ENCODE measurements at places on chromosomes 12 and 14.

DNA sequence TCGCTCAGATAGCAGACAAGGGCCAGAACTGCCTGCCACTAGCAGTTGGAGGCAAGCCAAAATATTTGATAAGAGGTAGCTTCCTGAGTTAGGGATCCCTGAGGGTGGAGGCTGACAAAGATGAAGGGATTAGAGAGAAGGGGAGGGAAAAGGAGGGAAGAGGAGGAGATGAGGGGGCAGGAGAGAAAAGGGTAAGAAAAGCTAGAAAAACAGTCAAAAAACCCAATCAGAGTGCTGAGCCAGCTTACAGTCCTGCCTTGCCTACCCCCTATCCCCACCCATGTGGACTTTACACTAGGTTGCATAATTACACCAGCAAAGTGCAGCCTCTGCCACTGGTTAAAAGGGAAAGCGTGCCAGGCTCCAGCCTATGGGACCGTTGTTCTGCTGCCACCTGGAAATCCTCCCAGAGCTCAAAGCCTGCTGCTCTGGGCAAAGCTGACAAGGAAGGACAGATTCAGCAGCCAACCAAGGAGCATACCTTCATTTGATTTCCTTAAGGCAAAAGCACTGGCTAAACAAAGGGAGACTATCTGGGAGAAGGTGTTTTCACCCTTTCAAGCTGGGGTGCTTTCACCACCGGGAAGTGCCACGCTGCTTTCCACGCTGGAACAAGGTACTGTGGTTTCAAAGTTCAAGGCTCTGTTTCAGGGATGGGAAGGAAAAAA, 3.8 kb upstream of the NUMB start:
- DNase-seq = no peak

DNA sequence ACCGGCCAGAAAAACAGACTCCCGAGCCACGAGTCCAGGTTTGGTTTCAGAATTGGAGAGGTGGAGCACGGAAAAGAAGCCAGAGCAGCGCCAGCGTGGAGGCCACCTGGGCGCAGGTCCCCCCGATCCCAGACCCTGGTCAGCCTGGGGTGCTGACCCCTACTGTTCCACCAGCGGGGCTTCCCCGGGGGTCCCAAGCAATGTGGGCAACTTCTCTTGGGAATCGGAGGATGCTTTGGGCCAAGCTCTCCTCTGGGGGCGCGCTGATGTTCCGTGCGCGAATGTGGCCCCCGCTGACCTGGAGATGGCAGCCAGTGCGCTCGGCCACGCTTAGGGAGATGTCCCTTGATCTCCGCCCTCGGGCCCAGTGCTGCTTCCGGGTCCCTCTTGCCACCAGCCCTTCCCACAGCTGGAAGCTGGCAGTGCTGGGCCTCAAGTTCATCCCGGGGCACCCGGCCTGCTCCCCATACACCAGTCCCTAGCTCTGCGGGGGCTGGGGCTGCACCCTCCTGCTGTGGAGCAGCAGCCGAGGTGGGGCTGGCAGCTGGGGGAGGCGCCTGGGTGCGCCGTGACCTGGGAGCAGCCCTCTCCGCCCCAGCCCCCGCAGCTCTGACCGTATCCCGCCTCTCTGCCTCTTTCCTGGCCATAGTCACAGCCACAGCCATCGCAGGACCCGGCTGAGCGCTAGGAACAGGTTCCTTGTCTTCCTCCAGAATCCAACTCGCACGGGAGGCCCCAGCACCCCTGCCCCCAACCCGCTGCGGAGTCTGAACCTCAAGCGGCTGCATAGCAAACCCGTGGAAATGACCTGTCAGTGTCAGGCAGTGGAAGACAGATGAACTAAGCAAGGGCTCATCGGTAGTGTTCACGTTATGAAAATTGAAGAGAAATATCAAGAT, 91.2 kb downstream of the RCOR1 start:
- no peak for DNase-seq

DNA sequence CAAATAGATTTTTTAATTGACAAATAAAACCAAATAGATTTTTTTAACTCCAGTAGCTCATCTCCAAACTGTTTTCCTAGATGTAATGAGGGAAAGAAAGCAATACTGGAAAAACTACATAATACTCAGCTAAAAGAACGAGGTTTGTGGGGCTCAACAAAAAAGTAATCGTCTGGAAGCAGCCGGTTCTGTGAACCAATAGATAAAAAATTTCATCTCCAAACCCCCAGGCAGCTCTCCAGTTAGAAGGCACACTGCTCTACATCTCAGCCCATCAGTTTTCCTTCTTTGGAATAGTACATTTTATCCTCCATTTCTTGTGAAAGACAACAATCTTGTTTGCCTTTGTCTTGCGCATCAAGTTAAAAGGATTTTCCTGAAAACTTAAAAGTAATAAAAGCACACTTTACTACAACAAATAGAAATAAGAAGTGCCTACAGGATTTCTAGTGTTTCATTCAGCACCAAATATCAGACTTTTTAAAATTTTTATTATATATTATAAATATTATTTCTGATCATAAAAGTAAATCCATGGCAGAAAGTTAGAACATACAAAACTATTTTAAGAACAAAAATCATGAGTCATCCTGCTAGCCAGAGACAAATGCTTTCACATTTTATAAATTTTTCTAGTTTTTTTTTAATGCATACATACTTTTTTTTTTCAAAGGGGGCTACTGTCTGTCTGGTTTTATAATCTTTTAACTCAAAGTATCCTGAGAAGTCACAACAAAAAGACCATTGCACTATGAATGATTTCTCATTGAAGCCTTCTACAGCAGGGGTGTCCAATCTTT, 67.7 kb downstream of the EPS8 start:
- no peak for DNase-seq

- DNase-seq = no peak
Measured at GRCh38 chr12:31518680-31519227, 72.2 kb downstream of the DENND5B start.

GRCh38 chr12:118328486-118329330, 44.0 kb downstream of the TAOK3 start:
- DNase-seq = no peak

DNA sequence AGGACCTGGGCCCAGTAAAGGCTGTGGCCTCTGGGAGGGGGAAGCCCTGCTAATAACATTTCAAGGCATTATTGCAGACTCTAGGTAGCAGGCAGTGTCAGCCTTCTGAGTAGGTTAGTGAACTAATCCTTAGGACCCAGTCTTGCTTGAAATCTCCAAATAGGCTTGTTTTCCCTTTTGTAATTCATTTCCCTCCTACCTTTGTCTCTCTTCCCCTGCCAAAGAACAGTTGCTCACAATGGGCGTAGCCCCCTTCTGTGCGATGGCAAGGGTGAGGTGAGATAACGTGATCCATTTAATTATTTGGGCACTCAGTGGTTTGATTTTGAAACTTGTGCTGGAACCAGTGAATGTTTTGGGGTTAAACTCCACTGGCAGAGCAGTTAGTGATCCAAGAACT, 10.9 kb downstream of the PELI2 start:
- DNase-seq = no peak

DNA sequence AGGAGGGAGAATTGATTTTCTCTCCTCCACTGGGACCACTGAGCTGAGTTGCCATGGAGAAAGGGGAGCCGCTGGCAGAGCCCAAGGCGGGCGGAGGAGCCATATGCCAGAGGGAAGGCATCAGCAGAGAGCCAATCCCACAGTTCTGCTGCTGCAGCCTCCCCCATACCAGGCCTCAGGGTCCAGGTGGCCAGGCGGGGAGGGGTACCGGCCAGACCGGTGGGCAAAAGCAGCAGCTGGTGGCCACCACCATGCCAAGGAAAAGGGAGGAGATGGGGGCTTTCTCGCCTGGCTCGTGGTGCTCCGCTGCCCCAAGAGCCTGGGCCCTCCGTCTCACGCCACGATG, 72.8 kb downstream of the PITPNM2 start:
- no peak for DNase-seq

- no peak for DNase-seq
Measured at GRCh38 chr14:35553808-35554207, 19.8 kb downstream of the INSM2 start.

GRCh38 chr12:72077111-72077820, 138.6 kb downstream of the TPH2 start:
- no peak for DNase-seq

DNA sequence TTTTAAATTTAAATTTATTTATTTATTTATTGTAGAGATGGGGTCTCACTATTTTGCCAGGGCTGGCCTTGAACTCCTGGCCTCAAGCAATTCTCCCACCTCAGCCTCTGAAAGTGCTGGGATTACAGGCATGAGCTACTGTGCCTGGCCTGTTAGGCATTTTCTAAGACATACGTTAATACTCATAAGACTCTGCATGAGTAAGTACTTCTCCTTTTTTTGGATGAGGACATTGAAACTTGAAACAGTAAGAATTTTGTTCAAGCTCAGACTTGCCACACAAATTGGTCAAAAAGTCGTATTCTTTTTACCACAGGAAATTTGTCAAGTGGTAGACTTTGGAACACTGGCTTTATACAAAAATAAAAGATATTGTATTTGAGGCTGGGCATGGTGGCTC, 187.4 kb upstream of the RASSF8 start:
- DNase-seq = no peak

DNA sequence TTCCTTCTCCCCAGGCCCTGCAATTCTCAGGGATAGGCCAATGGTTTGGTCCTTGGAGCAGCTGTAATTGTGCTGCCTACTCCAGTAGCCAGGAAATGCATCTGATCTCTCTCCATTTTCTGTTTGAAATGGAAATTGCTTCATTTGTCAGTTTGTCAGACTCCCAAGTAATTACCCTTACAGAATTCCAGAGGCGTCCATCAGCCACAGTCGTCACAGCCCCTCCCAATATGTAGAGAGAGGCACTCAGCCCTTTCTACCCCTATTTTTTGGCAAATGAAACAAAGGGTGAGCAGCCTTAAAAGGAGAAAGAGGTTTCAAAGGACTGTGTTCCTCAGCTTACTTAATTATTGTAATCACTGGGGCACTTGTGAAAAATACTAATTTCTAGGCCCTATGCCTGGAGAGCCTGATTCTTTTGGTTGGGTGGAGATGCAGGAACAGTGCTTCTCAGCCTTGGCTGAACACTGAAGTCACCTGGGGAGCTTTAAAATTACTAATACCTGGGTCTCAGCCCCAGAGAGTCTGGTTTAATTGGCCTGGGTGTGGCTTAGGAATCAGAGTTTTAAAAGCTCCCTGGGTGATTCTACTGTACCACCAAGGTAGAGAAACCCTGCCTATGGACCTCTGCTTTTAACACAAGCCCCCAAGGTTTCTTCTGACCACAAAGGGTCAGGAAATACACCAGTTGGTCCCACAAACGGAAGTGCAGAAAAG, 190.0 kb downstream of the EMP1 start:
- DNase-seq = no peak

GRCh38 chr12:110927546-110927945, 7.2 kb upstream of the MYL2 start:
- no peak for DNase-seq

- DNase-seq = no peak
Measured at GRCh38 chr12:102873077-102873476, 44.0 kb downstream of the PAH start.

GRCh38 chr14:71060825-71061455, 153.7 kb downstream of the PCNX1 start:
- DNase-seq = no peak

DNA sequence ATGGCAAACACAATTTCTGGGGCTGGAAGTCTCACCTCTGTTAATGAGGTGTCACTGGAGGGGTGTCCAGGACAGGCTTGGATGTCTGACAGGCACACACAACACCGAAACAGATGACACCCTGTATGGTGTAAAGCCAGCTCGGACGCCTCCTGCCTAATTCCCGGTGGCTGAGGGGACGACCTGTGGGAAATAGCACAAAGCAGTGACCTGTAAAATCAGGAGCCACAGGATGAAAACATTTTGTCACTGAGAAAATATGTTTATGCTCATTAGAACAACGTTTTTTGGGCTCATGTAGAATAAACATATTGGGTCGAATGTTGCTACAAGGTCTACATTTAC, 285.0 kb upstream of the RTL1 start:
- no peak for DNase-seq

DNA sequence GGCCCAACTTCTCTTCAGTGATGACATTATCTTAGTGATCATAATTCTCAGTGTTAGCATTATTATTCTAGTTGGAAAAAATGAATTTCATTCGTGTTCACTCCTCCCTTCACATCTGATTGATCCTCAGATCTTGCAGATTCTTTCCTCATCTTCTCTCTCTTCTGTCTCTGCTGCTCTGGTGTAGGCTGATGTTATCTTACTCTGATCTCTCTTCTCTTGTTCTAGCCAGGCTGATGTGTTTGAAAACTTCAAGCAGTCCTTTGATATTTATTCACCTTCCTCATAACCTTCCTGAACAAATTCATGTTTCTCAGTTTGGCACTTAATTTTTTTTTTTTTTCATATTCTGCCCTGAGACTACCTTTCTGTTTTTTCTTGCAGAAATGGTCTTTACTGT, 5.6 kb upstream of the TBK1 start:
- no peak for DNase-seq

- DNase-seq = no peak
Measured at GRCh38 chr12:2624543-2625288, 170.1 kb upstream of the FKBP4 start.

DNA sequence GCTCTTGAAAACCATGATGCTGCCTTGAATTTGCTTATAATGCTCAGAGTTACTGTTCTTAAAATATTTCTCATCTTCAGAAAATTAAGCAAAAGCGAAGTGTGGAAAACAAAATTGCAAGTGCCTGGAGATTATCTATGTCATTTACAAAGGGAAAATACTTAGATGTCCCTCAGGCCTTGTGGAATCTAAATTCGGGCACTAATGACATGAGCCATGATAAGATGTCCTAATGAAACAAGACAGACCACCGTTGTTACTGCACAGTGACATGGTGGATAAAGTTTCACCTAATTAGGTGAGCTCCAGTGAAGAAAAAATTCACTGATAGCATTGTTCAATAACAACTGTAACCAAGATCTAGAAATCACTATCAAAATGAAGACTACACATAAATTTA, 30.4 kb downstream of the PPP1R13B start:
- no peak for DNase-seq

DNA sequence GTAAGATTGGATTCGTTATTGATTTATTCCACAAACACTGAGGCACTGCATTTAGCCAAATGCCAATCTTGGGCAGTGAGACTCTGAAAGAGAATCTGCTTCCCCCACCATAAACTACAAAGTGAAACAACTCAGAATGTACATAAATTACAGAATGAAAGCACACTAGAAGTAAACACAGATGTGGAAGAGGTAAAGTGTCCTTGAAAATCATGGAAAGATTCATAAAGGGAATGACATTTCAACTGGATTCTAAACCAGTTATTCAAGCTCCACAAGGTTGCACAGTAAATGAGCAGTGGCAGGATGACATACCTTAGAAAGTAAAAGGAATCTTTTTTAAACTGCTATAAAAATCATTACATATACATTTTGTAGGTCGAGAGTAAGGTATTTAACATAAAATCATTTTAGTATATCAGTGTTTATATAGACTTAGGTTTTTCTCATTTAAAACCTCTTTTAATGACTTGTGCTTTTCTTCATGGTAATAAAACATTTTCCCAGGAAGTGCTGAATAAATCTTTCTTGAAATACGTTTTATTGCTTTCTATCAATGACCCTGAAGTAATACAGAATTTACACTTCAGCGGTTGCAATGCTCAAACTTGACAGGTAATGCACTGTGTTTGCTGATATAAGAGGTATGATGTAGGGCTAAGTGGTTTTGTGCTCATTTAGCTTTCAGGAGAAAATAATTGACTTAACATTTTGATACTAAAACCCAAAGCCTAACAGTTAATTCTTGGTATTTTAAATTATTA, 270.6 kb downstream of the NAV3 start:
- no peak for DNase-seq

GRCh38 chr12:52013626-52014310, 7.0 kb downstream of the TAMALIN start:
- DNase-seq = no peak

GRCh38 chr14:105165134-105165704, 3.4 kb downstream of the JAG2 start:
- no peak for DNase-seq

Data from stimulated activated naive CD4-positive, alpha-beta T cell (primary cell).